CD4-positive, alpha-beta T cell treated with Interleukin-4 for 1 hour (primary cell): ENCODE measurements at places on chromosomes 12 and 14.

DNA sequence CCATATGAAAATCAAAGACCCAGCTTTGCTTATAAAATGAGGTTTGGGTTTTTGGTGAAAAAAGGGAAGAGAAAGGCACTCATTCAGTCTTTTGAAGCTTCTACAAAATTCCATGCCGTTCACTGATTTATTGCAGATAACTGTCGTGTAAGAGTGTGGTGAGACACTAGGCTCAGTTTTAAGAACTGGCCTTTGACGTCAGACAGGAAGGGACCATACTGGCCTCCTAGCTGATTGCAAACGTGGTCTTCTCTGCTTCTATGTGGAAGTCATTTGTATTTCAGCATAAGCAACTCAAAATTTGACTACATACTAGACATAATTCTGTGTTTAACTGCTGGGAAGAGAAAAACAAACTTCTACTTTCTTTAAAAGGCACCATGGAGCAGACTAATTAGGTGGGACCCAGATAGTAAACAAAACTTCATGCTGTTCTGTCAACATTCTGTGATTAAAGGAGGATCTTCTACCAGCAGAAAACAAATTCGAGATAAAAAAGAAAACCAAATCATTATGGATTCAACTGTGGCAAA, 168.7 kb downstream of the TTC7B start:
- no peak for DNase-seq

GRCh38 chr12:71955970-71956369, 17.3 kb downstream of the TPH2 start:
- no peak for DNase-seq

DNA sequence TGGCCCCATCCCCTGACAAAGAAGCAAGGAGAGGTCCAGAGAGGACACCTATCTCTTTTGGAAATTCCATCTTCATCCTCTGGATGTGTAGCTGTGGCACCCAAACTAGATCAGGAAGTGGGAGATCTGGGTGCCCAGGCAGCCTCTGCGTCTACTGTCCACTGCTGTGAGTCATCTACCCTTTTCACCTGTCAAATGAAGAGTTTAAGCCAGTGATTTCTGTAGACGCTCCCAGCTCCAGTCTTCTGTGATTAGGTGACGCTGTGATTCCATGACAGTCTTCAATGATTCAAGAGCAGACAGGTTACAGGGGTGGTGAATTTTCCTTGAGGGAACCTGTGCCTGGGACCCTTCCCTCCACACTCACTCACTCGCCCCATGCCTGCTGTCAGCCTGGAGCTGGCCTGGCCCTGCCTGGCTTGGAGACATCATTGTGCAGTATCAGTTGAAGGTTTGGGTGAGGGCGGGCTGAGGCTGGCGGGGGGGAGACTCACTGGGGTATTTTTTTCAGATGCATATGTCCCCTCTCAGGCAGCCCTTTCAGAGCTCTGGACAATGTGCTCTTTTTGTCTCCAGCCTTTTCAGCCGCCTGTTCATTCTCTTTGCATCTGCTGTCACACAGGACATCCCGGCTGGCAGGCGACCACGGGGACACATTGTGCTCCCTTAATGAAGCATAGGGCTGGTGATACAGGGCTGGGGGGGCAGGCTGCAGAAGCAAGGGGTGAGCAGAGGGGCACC, 56.8 kb upstream of the PARP11 start:
- DNase-seq: no peak

- no peak for DNase-seq
Measured at GRCh38 chr12:103626498-103626897, 39.4 kb downstream of the STAB2 start.

DNA sequence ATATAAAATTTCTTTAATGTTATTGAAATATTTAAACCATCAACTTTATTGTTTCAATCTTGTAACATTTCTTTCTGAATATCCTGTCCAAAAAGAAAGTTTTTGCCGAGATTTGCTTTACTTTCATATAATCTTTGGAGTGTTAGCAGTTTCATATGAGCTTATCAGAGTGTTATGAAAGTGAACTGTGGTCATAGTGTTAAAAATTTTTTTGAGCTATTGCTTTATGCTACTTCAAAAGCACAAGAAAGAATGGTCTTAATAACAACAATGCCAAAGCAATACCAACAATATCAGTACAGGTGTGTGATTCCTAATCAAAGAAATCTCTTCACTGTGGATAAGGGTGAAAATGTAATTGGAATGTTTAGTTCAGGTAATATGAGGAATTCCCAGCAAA, 1994.9 kb upstream of the FLRT2 start:
- DNase-seq: no peak

GRCh38 chr14:100072783-100073346, 7.6 kb downstream of the EVL start:
- DNase-seq: peak; percentile 78

GRCh38 chr14:54778618-54779345, 123.8 kb downstream of the GCH1 start:
- DNase-seq: no peak

- DNase-seq: no peak
Measured at GRCh38 chr14:36055681-36056225, 120.8 kb downstream of the PTCSC3 start.

GRCh38 chr14:54591866-54592265, 24.9 kb downstream of the SAMD4A start:
- DNase-seq: no peak

GRCh38 chr14:29217813-29218450, 451.3 kb downstream of the FOXG1 start:
- DNase-seq: no peak

DNA sequence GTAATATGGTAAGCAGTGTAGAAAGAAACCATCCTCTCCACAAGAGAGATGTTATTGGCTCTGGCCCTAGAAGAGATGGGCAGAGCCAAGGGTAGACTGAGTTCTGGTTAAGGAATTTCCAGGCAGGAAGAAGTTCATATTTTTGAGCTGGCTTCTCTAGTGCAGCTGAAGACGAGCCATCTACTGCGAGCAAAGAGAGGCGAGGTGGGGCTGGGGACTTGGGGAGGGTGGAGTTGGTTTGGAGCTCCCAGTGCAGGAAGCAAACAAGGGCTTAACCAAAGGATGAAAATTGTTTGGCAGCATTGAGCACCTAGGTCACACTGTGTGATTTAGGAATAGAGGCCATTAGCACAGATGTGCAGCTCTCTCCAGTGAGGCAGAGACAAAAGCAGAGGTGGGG, 239.6 kb downstream of the ZFP36L1 start:
- no peak for DNase-seq

GRCh38 chr12:111569363-111570083, 29.6 kb downstream of the ATXN2 start:
- no peak for DNase-seq

- no peak for DNase-seq
Measured at GRCh38 chr14:69428289-69428998, 30.0 kb downstream of the SLC39A9 start.

DNA sequence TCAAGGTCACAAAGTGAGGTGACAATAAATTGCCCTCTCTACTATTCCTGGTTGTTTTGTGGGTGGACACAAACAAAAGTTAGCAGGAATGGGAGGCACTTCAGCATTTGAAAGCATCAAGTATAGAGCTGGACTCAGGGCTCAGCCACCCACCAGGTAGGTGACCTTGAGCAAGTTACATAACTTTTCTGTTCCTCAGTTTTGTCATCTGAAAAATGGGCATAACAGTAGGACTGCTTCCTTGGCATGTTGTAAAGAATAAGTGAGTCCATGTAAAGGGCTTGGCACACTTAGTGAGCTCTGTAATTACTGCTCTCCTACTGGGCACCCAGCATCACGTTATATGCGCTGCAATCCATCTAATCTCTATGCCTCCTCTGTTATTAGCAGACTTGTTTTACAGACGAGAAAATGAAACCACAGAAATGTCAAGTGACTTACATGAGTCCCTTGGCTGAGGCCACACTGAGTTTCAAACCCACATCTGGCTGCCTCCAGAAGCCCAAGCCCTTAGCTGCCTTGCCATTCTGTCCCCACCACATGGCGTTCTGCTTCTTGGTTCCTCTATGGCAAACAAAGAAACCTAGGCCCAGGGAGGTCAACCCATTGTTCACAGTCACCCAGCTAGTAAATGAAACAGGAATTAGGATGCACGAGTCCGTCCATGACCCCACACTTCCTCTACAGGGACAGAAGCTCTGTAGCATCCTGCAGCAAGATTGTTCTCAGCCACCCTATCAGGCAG, 63.2 kb upstream of the SLC24A4 start:
- DNase-seq: peak; percentile 46

DNA sequence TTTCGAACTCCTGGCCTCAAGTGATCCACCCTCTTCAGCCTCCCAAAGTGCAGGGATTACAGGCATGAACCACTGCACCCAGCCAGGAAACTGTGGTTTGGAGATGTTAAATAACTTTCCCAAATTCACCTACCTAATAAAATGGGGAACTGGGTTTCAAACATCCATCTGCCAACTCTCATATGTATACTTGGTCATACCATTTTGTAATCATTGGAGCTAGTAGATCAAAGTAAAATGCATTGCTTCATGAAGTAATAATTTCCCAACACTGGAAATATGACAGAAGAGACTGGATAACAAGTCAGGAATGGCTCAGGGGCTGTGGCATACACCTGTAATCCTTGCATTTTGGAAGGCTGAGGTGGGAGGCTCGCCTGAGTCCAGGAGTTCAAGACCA, 5.3 kb upstream of the HECTD1 start:
- no peak for DNase-seq

GRCh38 chr12:49800421-49801140, 27.6 kb downstream of the NCKAP5L start:
- no peak for DNase-seq

DNA sequence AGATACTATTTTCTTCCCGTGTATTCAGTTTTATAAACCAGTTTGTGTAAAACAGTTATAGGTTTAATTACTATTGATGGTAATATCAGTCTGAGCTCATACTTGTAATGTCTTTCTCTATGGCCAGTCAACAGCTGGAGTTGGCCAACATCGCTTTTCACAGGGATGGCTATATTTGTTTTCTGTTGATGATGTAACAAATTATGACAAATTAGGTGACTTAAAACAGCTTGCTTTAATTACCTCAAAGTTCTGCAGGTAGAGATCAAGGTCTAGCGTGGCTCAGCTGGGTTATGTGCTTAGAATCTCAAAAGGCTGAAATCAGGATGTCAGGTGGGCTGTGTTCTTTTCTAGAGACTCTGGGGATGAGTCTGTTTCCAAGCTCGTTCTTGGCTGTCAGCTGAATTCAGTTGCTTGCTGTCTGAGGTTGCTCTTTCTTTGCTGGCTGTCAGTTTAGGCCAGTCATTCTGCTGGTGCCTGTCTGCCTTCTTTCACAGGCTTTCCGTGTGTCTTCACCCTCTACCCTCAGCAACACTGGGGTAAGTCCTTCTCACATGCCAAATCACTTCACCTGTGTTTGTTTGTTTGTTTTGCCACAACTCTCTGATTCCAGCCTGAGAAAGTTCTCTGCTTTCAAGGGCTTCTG, 370.2 kb upstream of the E2F7 start:
- DNase-seq: no peak

DNA sequence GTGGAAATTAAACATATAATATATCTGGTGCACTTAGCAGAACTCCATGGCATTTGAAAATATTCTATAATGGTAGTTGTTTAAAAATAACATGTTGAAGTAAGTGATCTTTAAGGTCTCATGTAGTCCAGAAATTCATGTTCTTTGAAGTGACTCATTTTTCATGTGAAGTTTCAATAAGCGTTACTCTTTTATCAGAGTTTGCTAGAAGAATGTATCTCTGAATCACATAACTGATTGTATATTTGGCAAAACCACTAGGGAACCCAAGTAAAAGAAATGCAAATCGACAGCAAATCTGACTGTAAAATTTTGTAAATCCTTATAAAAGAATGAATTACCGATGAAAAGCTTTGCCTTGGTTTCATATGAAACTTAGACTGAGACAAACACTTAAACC, 463.3 kb downstream of the TMTC2 start:
- DNase-seq: no peak

- no peak for DNase-seq
Measured at GRCh38 chr14:69605738-69606137, 5.7 kb upstream of the SUSD6 start.

DNA sequence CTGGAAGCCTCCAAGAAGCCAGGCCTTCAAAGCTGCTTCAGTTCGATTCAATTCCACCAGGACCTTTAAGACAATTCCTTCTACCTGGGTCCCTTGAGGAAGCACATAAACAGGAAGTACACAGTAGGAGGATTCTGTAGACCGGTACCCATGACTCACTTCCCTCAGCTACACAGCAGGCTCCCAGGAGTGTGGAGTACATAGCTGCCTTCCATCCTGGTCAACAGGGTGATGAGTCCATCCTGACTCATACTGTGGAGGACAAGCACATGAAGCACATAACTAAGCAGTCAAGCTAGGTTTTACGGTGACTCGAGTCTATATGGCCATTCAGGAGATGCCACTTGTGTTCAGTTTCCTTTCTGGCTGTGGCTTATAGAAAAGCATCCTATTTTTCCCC, 197.6 kb upstream of the RBM19 start:
- no peak for DNase-seq

- no peak for DNase-seq
Measured at GRCh38 chr12:110825530-110825929, 21.3 kb upstream of the CCDC63 start.

- DNase-seq: no peak
Measured at GRCh38 chr14:36340276-36340890, 19.9 kb upstream of the MBIP start.

DNA sequence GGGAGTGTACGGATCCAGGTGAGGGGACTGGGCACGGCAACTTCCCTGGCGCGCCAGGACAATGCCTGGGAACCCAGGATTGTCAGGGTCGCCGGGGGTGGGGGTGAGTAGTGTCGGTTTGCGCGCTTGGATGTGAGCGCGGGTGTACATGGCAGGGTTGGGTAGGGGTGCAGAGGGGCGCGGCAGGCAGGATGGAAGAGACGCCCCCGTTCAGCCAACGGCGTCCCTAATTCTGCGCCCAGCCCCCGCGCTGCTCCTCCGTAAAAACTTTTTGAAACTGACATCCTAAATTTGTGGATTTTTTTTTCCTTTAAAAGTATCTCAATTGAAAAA, 3.1 kb downstream of the DIO3 start:
- no peak for DNase-seq

- DNase-seq: no peak
Measured at GRCh38 chr12:75646329-75647210, 135.2 kb upstream of the KRR1 start.

- no peak for DNase-seq
Measured at GRCh38 chr12:71360013-71360412, 79.6 kb upstream of the LGR5 start.

DNA sequence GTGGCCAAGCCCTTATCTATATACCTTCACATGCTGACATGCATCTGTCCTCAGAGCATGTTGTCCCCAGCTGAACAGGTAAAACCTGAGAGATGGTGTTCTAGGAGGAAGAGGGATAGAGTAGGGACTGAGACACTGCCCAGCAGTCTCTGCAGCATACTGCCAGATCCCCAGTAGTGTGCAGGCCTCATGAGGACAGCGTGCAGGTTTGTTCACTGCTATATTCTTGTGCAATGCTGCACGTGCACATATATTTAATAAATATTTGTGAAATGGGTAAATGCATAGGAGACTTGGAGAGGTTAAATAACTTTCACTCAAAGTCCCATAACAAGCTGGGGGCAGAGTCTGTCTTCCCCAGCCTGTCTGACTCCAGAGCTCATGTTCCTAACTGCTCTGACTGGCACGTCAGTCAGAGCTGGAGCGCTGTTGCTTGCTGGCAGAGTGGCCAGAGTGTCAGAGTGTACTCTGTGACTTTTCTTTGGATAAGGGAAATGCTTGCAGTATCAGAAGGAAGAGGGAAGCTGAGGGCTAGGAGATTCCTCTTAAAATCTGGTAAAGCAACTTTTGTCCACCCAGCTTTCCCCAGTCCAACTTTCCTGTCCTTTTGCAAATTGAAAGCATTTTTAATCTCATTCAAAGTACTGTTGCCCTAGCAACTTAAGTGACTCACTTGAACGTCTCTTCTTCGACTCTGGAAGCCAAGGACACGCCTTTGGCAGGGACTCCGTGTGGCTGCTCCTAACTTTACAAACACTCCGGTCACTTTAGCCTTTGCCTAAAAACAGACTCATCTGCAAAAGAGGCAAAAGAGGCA, 14.9 kb upstream of the POLR3B start:
- no peak for DNase-seq
